SHP77 treated with DMSO at 0.1 percent for 48 hours (cell line): ENCODE measurements at places on chromosomes 7 and 10.
A peak's percentile ranks its signal among the peaks of the same experiment; 100 is the strongest.

GRCh38 chr10:72087969-72088888 lies at the start of gene SPOCK2:
TSS of gene SPOCK2 (minus strand) at chr10:72088551. CDS start at chr10:72088328, 223 bp downstream.
- DNase-seq, result no peak

DNA sequence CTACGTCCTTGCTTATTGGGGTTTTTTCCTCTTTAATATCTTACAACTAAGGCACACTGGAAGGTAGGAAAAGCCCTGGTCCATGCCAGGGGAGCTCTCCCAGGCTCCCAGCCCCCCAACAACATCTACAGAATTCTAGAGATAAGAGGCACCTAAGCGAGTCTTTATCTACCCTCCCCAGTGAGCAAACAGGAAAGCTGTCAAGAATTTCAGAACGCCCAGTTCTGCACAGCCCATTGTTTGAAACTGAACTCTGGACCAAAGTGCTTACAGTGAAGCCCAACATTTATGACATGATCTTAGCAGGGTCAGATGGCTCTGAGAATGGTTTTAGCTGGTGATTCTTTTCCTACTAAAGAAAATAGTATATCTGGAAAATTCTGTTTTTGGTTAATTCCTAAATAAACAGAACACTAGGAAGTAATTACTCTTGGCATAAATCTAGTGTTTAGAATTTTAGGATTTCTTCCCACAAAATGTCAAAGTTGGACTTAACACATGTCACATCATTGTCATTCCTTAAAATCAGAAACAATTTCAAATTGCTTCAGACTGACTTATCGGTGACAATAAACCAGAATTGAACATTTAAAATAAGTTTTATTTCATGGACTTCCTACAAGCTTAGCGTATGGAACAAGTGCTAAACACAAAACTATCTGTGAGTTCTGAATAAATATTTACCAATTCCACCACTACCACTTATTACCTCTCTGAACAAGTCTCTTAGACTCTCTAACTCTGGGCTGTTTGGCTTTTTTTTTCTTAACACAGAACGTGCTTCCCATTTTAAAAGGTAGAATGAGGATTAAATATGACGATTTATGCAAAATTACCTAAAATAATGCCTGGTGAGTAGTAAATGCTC lies 31.3 kb upstream of the RNF32 start:
- no peak for DNase-seq

- no peak for DNase-seq
Measured at GRCh38 chr7:84139986-84140729, 54.4 kb downstream of the SEMA3A start.

GRCh38 chr7:157541295-157542067 lies 204.7 kb downstream of the DNAJB6 start:
- no peak for DNase-seq

- no peak for DNase-seq
Measured at GRCh38 chr10:100568912-100569311, 33.2 kb downstream of the HIF1AN start.

DNA sequence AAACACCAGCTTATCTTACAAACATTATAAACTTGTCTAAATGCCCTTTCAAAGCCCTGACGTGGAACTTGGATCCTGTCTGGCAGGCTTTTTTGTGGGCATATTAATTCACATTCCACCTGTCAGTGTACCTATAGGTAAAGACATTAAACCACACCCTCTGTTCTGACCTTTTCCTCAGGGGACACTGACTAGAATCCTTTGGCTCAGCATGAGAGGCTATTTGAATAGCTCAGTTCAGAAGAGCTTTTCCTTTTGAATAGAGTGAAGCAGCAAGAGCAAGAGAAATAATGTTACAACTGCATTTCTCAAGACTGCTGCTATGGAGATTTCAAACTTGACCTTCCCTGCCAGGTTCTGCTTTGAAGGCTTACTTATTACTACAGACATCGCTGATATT lies 76.9 kb downstream of the CYP51A1 start:
- DNase-seq, result no peak

DNA sequence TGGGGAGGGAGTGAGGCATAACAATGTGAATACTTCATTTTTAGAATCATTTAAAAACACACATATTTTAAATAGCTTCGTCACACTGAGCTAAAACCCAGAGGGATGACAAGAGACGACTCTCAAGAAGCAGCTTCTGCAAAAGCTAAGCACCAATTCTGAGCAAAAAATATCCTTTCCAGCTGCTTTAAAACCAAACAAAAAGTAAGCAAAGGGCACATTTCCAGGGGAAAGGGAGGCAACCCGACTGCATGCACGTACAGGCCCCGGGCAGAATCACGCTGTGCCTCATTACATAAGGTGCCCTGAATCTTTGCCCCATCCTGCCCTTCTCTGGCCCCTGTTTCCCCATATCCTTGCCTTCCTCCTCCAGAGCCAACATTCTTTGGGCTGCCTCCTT lies 78.4 kb downstream of the DGKI start:
- DNase-seq, result no peak

- peak; percentile 98 for DNase-seq
Measured at GRCh38 chr7:732094-732541, 5.0 kb upstream of the PRKAR1B start.

GRCh38 chr10:83734278-83734677 lies 405.0 kb upstream of the GHITM start:
- no peak for DNase-seq

DNA sequence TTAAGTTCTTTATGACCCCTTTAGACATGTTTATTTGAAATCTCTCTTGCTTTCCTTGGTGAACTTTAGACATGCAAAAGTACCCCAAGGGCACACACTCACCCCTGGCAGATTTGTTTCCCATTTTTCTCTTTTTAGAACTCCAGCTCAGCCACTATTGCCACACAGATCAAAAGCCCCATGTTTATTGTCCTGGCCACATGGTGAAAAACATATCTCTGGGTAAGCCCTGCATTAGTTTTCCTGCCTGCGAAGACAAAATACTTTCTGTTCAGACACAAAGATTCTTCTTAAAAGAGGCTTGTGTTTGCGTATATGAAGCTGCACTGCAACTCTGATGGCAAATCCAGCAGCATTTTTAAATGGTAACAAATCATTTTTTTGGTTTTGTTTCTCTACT lies 200.0 kb downstream of the POLR1F start:
- no peak for DNase-seq
